C1 segment of cervical spinal cord (tissue), 14 donors: ENCODE measurements at places on chromosomes 13 and 19.

DNA sequence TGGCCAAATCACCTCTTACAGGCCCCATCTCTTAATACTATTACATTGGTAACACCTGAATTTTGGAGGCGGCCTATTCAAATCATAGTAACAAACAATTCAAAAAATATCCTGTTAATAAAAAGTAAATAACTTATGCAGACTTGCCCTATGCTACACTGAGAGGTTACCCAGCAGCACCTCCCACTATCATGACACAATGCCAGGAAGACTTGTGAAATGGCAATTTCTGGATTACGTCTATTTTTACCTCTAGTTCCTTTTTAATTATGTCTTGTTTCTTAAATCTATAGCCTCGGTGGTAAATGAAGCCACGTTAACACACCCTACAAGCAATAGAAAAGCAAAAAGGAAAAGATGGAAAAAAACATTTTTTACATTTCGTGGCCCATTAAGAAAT is 6.2 kb upstream of the DZIP1 start:
- DNase-seq, result no peak

GRCh38 chr13:64397701-64398100 is 2832.4 kb downstream of the PCDH9 start:
- no peak for DNase-seq

DNA sequence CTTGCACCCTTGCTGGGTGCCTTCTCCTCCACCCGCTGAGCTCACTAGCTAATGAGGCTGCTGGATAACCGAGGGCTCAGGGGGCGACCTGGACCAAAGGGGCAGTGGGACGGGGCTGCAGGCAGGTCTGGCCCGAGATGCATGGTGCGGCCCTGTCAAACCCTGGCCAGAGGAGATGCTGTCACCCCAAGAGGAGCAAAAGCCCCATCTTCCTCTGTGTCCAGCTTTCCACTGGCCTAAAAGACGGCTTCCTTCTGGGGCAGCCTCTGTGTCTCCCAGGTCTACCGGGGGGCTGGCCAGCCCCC is 261.8 kb downstream of the TBC1D4 start:
- no peak for DNase-seq

GRCh38 chr13:97502181-97502580 is 68.2 kb downstream of the RAP2A start:
- no peak for DNase-seq
